DMS 273 treated with DMSO at 0.1 percent for 48 hours (cell line): ENCODE measurements at places on chromosomes 16 and 17.

- DNase-seq = no peak
Measured at GRCh38 chr17:75777296-75777922, 7.2 kb upstream of the UNK start.

DNA sequence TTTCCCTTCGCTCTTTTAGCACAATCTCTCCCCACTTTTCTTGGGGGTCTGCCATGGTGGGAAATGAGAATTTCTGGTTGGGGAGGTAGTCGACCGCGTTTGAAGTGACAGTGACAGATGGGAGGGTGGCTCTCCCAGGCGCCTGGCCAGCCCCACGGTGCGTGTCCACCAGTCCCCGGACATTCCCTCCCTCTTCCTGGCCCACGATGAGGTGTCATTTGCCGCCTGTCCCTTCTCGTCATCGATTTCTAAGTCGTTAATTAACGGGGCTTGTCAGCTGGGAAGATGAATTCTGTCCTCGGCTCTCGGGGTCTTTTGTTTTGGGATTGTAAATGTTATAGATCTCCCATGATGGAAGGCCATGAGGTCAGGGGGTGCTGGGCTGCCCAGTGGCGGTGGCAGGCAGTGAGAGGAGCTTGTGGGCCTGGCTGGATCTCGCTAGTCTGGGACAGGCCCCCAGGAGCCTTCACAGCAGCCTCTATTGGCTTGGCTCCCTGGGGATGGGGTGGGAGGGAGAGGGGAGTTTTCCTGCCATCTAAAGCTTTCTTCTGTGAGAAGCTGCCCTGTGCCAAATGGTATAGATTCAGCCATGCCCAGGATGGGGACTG, 164.2 kb downstream of the MRM1 start:
- DNase-seq = no peak

DNA sequence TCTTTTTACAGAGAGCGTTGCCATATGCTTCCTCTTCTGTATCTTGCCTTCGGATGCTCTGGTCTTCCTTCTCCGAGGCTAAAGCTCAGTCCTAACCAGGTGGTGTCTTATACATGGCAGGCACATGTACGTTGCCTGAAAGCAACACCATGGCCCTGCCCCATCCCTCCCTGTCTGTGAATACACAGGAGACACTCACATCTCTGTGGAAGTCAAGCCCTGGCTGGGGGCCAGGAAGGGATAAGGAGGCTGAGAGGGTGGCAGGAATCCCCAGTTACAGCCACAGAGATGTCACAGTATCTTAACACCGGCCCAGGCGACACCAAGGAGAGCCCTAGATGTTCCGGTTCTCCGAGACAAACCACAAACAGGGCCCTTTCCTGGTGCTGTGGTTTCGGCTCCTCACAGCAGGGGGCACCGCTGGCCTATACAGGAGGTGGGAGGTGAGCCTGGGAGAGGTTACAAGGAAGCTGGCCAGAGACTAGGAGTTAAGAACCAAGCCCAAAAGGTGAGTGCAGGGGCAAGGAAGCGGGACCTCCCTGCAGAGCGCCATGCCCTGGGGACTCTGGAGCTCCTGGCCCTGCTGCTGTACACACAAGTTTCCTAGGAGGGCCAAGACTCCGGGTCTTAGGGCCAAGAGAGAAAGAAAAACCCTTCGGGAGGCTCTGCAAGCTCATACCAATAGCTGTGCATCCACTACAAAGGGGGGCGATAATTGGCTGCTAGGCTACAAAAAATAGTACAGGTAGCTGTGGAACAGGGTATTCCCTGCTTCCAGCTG, 41.7 kb downstream of the SRL start:
- DNase-seq = peak; percentile 42

- DNase-seq = no peak
Measured at GRCh38 chr16:48497932-48498768, 111.8 kb downstream of the N4BP1 start.

DNA sequence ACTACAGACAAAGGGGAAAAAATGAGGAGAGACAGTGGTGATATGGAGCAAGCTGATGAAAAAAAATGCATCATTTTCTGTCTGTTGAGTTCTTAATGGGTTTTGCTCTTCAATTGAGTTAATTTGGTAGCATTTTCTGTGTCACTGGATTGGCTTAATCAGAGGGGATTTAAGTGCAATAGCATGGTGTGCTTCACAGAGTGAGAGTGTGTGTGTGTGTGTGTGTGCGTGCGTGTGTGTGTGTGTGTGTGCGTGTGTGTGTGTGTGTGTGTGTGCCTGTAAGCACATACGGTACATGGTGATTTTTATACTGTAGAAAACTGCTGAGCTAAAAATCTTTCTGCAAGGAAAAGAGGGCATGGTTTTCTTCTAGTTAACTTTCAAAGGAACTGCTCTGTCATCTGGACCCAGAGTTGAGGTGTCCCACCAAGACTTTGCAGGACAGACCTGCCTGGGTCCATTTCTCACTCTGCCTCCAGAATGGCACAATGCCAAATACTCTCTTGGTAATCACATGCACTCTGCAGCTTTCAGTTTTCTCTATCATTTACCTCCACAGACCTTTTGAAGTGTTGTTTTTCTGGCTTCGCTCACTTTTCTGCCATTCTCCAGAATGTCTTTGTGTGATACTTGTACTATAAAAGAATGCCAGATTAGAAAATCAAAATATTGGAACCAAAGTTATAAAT, 952.6 kb upstream of the SOX9 start:
- DNase-seq = no peak

DNA sequence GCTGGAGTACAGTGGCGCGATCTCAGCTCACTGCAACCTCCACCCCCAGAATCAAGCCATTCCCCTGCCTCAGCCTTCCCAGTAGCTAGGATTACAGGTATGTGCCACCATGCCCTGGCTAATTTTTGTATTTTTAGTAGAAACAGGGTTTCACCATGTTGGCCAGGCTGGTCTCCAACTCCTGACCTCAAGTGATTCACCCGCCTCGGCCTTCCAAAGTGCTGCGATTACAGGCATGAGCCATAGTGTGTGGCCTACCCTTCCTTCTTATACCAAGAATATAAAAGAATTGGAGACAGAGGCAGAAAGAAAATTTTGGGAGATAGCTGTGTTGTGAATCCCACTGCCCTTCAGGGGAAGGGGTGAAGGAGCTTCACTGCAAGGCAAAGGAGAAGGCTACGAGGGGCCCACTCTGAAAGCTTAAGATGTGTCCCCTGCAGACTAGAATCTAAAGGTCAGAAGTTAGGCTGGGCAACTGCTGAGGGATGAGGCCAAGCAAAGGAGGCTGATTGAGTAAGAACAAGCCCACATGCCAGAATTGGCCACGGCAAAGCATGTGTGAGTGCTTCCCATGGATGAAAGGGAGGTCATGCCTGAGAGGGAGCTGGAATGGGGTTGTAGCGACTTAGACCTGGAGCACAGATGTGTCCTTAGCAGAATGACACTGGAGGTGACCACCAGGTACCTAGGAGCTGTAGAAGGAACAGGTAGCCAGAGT, 8.4 kb upstream of the CRYBA1 start:
- DNase-seq = no peak

GRCh38 chr17:50214976-50215760, 13.7 kb upstream of the COL1A1 start:
- no peak for DNase-seq

DNA sequence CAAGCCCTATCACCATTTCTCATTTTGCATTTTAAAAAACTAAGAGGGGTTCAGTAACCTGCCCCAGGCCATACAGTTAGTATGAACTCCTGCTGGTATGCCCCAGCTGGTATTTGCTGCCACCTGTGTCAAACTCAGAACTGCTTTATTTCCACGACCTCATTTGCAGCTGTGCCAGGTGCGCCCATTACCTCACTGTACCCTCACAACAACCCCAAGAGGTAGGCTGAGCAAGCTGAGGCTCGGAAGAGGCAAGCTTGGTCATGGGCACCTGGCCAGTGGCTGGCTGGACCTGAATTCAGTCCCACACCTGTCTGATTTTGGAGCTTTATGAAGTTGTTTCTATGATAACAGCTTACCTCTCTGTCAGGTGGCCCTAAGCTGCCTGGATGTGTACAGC, 7.6 kb downstream of the EPN2 start:
- DNase-seq = no peak

DNA sequence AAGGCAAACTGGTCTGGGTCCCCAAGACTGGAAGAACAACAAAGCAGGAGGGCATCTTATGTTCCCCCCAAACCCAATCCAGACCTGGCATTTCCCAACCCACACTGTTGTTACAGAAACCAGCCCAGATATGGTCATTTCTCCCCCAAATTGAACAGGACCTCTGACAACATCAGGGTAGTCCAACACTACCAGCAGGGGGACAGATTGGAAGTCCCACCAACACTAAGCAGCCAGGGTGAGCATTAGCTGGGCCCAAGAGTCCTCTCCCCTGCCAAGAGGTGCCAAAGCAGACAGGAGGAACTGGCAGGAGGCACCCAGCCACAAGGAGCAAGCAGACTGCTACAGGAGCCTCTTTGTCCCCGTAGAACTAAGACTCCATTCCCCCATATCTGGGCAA, 29.3 kb upstream of the CNEP1R1 start:
- no peak for DNase-seq

- no peak for DNase-seq
Measured at GRCh38 chr17:45787044-45787443, 2.9 kb downstream of the CRHR1 start.

- no peak for DNase-seq
Measured at GRCh38 chr17:44826123-44826790, 3.8 kb downstream of the GJC1 start.

- no peak for DNase-seq
Measured at GRCh38 chr17:5785867-5786509, 201.7 kb upstream of the NLRP1 start.

GRCh38 chr17:16961792-16962191, 10.1 kb downstream of the TNFRSF13B start:
- DNase-seq = no peak

DNA sequence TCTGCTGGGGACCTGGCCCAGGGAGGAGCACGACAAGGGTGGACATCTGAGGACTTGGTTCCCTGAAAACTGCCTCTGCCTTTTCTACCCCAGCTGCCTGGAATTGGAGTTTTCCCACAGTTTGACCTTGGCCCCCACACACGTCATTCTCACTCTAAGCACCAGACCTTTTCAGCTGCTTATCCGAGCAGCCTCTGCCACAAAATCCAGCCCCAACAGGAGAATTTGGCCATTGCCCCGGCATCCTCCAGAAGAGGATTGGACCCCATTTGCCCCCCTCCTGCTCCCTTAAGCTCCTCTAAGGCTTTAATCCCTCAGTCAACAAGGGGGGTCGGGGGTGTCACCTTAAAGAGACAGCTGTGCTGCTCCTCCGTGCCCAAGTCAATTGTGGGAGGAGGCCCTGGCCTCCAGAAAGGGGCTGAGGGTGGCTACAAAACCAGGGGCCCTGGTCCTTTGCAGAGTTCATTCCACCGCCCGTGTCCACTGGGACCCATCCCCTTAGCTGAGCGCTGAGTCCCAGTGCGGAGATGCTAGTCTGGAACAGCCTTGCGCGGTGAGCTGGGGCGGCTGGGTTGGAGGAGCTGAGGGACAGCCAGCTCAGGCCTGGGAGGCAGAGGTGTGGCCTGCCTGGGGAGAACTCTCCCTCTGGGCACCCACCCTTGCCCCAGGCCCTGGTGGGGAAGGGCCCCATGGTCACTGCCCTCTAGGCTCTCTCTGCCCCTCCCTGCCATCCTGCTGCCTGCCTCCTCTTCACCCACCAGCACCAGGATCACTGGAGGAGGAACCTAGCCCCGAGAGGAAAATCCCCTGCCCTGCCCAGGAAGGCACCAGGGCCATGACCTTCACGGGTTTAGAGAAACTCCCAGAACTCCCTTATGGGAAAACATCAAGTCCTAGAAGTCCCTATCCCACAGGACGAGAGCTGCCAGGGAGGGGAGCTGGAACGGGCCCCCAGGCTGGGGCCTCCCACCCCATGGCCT, 18.8 kb downstream of the TTYH2 start:
- DNase-seq = no peak

DNA sequence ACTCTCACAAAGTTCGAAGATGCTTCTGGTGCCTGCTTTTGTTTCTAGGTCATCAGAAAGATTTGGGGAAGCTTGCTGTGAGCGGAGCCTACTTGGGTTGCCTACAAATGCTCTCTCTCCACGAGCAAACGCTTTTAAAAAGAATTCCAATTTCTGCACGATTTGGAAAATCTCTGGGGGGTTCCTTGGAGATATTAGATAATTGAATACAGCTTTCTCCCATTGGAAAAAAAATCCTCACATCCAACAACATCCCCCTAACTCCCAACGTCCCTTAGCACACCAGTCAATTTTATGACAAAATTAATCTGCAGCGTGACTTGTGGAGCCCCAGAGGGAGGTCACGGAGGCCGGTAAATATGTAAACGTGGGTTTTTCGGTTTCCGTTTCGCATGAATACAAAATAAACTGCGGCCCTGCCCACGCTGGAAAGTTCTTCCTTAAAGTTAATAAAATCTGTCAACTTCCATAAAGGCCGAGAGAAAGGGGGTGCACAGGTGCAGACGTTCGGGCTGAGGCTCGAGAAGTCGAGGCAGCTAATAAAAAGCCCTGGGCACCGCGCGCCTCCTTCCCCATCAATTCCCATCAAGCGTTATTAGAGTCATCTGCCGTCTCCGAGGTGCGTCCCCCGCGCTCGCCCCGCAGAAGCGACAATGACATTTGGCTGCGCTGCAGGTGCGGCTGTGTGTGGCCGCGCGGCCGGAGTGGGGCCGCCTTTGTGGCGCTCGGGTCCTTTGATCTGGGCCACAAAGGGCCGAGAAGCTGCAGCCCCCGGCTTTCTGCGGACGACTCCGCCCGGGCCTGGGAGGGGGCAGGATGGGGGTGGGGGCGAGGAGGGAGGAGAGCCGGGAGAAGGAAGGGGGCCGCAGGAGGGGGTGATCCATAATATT, 37.6 kb downstream of the SALL1 start:
- DNase-seq = no peak

- no peak for DNase-seq
Measured at GRCh38 chr16:27917949-27918348, 145.6 kb downstream of the GSG1L start.

DNA sequence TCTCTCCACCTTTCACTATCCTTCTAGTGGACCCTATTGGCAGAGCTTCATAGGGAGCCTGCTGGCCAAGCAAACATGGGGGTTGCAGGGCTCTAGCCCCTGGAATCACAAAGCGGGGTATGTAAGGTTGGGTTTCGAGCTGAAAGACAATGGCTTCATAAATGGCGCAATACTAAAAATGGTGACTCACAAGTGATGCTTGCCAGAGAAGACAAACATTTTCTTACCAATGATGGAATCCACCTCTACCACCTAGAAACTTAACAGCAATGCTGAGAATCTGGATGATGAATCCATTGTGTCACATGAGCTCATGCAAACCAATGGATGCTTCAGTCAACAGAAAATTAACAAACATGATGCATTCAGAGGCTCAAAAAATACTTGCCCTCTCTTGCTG, 375.3 kb upstream of the PSMD7 start:
- DNase-seq = no peak
